Esophagus mucosa (tissue), 1 donor: ENCODE measurements at places on chromosomes 2 and 18. TPM values are rescaled to one million over a fixed set of nuclear protein-coding genes. Genes with fewer than 3 reads are reported as not detected.

GRCh38 chr2:10832203-10832936 lies 19.8 kb upstream of the PDIA6 start:
- ATAC-seq: peak; percentile 84

DNA sequence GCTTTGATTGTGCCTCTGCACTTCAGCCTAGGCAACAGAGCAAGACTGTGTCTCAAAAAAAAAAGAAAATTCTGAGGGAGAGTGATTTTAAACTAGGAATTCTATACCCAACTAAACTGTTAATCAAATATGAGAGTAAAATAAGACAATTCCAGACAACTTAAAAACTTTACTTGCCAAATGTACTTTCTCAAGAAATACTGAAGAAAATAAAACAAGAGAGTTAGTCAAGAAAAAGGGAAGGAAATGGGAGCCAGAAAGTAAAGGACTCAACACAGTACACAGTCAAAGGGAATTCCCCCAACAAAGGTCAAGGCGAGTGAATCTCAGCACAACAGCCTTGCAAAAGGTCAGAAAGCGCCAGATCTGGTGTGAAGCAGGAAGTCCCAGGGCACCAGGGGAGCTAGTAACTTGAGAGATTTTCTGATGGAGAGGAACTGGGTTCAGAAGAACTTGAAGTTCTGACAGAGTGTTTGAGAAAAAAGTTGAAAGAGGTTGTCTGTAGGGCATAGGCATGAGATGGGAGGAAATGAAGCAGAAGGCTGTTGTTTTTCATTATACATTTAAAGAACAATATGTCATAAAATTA lies 22.6 kb upstream of the TBC1D8 start:
- ATAC-seq: peak; percentile 74

DNA sequence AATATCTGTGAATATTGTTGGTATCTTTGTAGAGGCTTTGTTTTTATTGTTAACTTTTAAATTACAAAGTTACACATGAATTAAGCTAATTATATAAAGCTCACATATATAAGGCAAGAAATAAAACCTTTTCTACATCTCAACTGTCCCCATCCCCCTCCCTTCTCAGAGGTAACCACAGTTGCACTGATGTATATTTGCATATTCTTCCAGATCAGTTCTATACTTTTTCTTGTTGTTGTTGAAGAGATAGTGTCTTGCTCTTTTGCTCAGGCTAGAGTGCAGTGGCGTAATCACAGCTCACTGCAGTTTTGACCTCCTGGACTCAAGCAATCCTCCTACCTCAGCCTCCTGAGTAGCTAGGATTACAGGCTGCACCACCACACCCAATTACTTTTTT lies 36.0 kb upstream of the CDC42EP3 start:
- ATAC-seq: no peak

GRCh38 chr2:55720417-55720816 lies 26.8 kb upstream of the PNPT1 start:
- ATAC-seq: no peak

EXOC6B gene
- total RNA-seq: 31.6 TPM

- ATAC-seq: no peak
Observed at GRCh38 chr2:197219636-197220035, 90.9 kb downstream of the ANKRD44 start.

MARCHF4 gene
- not detected for total RNA-seq

SLC9A4 gene
- 0.08 TPM for total RNA-seq

ZAP70 gene
- 0.76 TPM for total RNA-seq

DNA sequence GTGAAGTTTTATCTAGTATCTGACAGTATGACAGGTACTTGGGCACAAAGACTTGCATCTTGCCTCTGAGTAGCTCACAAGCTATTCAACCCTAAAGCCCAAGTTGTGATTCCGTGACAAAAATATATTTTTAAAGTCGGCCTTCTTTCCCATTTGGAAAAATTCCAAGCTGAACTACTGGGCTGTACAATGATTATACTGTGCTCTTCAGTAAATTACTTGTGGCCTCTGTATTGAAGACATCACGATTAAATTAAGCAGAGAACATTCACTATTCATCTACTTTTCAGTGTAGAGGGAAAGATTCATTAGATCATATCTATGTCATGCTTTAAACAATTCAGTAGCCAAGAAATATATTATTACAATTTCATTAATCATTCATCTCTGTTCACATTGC lies 282.2 kb downstream of the CDH2 start:
- ATAC-seq: no peak

OSR1 gene
- total RNA-seq: 0.96 TPM

GRHL1 gene
- total RNA-seq: 123 TPM

DNA sequence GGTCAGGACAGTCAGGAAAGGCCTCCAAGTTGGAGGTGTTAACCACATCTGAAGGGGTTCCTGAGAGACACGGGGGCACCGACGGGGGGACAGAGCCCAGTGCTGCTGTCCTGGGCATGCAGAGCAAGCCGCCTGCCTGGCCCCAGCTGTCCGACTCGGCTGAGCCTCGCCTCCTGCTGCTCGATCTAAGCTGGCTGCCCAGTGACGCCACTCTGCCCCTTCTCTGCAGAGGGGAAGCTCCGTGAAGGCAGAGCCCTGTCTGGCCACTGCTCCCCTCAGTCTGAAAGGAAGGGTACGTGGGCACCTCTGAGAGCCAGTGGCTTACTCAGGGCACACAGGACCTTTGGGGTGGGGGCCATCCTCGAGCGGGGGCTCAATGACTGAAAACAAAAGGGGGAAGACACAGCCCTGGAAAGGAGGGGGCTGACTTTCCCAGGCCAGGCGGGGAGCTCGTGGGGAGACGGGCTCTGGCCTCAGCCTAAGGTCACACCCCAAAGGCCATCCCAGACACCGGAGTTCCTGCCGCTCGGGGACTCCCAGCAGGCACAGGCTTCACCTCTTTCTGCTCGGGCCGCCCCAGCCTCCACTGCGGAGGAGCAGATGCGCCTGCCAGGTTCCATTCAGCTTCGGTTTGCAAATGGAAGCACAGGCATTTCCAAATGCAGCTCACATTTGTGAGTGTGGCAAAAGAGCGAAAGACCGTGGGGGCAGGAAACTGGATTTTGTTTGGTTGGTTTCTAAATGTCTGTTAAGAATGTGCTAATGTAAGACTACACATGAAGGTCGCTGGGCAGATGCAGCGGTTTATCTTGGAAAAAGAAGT lies 136.9 kb downstream of the HDAC4 start:
- ATAC-seq: no peak

DNA sequence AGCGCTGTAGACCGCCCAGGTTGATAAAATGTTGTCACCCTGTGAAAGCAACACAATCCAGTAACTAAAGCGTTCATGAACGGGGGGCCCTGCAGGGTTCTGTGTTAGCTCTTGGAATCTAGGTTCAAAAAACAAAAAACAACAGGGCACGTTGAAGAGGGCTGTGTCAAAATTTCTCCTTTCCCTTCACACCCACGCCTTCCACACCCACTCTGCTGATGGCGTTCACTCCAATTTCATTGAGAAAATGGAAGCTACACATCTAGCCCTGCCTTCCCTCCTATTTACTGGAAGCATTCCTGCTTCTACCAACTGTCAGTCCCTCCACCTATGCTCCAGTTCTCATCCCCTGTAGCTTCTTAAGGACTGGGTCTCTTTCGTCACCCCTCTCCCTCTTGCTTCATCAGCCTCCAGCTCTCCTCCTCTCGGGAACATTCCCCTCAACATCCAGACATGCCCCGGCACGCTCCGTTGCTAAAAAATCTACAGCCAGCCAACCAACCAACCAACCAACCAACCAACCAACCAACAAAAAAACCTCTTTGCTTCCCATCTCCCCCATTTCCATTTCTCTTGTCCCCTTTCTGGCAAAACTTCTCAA lies 98.4 kb upstream of the SP3 start:
- ATAC-seq: peak; percentile 11

DES gene
- total RNA-seq: 29.3 TPM

DNA sequence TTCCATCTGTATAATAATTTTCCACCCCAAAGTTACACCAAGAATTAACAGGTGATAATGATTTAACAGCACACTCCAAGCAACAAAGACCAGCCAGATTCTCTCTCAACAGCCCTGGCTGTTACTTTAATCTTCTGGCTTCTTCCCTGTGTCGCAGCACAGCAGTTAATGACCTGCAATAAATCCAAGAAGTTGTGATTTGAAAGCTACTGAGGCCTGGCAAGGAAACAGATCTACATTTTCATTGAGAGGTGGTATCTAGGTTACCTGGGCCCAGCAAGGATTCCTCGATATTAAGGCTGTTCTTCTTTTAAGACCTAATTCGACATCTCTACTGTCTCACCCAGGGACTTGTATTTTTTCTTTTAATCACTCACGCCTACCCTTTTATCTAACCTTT lies 433.8 kb downstream of the NBAS start:
- no peak for ATAC-seq

MDH1B gene
- total RNA-seq: 0.76 TPM

DNA sequence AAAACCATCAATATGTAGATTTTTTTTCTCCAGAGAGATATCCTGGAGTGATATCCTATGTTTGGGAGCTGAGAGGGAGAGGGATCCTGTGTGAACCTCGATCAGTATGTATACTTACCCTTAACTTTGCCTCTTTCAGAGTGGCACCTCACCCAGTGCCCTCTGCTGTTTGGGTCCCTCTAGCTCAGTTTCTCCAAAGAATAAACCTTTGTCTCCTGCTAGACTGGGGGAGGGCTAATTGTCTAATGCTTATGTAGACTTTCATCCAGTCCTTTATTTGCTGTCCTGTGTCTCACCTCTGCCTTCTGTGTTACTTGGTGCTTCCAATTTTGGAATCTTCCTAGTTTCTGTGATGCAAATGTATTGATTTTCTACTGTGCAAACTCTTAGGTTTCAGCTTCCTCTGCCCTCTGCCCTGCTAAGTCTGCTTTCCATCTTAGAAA lies 48.4 kb downstream of the MTX2 start:
- ATAC-seq: no peak

- no peak for ATAC-seq
Observed at GRCh38 chr2:22360735-22361374, 1024.1 kb upstream of the KLHL29 start.

DNA sequence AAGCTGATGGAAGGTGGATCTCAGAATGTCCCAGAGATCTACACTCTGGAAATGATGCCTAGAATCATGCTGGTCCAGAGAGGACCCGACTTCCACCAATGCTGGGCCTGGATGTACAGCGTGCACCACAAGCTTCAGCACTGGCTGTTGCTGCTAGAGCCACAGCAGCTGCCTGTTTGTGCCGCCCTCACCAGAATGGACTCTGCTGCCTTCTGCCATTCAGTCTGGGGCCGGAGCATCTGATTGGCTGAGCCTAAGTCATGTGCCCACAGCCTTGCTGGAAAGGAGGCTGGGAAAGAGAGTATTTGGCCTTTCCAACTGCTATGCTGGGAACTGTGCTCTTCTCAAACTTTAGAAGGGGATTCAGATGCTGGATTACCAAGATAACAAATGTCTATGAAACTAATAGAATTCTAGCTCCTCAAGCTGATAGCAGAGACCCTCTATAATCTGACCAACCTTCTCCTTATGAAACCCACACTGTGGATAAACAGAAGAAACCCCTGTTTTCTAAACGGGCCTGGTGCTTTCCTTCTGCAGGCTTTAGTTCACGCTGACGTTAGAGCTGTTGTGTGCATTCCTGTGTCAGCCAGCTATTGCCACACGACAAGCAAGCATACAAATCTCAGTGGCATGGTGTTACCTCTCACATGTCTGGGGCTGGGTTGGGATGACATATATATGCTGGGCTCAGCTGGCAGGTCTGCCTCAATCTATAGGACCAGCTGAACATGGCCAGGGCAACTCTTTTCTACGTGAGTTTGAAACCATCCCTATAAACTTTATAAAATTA lies 4.1 kb upstream of the LOXHD1 start:
- no peak for ATAC-seq

DNA sequence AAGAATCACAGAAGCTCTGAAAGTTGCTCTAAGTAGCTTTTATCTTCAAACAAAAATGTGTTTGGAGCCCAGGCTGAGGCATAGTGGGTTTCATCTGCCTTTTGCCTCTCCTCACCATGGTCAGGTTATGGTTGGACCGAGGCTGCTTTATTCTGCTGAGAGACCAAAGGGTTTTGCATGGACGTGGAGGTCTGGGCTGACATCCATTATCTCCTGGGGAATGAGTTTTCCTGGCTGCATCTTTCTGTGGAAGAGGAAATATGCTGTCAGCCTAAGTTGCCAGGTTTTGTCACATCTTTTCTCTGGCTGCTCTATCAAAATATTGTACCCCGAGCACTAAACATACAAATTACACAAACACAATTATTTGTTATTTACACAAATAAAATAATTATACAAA lies 223.2 kb downstream of the LDLRAD4 start:
- no peak for ATAC-seq

DNA sequence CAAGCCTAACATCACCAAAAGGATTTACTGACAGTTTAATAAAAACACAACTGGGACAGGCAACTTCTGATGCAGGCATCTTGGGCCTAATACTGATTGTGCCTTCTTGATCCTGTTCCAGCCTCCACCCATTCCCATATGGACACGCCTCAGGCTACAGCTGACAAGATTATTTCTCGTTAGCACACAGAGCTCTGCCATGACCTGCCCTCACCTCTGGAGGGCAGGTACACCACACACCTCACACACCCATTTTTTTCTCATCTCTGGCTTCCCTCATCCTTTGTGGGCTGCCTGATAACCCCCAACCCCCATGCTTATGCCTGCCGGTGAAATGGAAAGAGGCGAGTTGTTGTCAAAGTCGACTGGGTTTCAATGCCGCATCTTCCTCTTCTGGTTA lies 147.0 kb downstream of the ANTXR1 start:
- ATAC-seq: peak; percentile 93

GRCh38 chr2:99190548-99190947 lies 9.6 kb downstream of the MRPL30 start:
- ATAC-seq: no peak

VSNL1 gene
- total RNA-seq: 65.6 TPM

GRCh38 chr2:191184457-191184856 lies 33.7 kb upstream of the STAT4 start:
- no peak for ATAC-seq

- no peak for ATAC-seq
Observed at GRCh38 chr2:133262893-133263292, 305.4 kb downstream of the NCKAP5 start.

SERPINB12 gene
- 0.60 TPM for total RNA-seq

ERFE gene
- 0.44 TPM for total RNA-seq

DNA sequence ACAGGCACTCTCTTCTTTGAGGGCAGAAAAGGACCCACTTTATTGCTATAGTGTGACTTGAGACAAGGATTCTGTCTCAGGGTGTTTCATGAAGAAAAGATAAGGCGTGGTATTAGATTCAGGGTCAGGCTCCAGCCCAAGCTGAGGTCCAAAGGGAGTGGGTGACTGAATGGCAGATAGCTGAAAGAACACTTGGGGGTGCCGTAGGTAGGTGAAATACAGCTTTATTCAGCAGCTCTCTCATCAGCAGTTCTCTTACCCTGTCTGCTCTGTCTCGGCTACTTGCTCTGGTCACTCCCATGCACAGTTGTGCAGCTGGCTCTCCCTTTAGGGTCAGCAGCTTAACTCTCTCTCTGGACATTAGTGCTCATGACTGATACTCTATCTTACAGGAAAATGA lies 379.9 kb downstream of the LPIN1 start:
- no peak for ATAC-seq

DNA sequence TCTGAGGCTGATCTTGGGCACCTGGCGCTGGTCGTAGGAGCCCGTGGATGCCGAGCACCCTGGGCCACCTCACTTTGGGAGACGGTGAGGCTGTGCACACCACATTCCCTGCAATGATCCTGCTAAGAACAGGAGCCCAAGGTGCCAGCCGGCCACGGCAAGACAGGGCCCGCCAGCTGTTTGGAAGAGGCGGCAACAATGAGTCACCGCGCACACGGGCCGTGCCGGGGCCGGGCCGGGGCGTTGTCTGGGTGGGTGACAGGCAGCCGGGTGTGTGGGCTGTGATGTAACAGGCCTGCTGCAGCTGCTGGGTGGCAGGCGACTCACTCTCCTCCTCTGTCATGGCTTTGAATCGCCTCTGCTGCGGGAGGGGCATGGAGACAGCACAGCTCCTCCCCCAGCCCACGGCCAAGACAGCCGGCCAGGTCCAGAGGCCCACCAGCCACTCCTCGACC lies 49.7 kb upstream of the ODC1 start:
- peak; percentile 89 for ATAC-seq

PRSS56 gene
- not detected for total RNA-seq
